Nephron progenitor cell (in vitro differentiated cells): ENCODE measurements at places on chromosomes 7 and 10.
A peak's percentile ranks its signal among the peaks of the same experiment; 100 is the strongest.

DNA sequence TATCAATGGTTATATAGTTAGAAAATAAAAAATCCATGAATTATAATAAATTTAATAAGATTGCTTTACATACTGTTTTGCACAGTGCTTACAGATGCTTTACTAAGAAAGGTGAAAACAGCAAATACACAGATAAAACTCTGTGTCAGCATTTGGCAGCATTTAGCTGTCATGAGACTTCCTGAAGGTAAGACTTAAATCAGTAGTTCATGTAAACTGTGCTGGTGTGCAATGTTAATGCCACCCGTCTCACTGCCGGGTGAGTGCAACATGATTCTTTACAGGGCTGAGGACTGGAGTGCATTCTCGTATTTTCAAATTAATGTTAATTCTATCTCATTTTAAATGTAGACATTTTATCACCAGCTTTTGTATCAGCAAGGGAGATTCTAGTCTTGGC, 326.2 kb upstream of the POT1 start:
- peaks cover 2% of the 10 kb centered on the region for H3K27me3 ChIP-seq
- H3K36me3 ChIP-seq: no peaks in the 10 kb centered on the region
- no peak for DNase-seq
- no peak overlapping the region for H3K4me3 ChIP-seq

- H3K27me3 ChIP-seq: no peaks in the 10 kb centered on the region
- H3K36me3 ChIP-seq: peaks cover 5% of the 10 kb centered on the region
- DNase-seq: no peak
Observed at GRCh38 chr10:77873536-77874380, 52.8 kb downstream of the DLG5 start.

DNA sequence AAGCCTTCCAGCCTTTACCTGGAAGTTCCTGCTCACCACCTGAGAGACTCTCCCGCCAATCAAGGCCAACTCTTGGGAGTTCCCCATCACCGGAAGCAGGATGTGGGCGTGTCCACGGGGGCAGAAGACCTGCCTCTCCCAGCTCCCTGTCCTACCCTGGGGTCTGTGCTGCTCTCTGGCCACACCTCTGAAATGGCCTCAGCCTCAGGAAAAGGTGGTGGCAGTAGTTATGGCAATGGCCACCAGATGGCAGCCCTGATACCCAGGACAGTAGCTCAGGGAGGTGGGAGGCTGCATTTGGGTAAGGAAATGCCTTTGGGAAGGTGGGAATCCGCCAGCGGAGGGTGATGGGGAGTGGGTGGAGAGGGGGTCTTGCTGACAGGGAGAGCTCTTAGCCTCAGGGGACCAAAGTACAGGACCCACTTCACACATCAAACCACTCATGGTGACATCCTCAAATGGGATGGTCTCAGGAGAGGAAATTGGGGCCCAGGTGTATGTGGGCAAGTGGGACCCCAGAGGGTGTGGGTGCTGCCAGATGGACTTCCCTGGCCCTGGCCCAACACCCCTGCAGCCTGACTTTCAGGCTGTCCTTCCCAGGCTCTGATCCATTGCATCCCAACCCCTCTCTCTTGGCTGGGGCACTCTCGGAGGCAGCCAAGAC, 33.9 kb downstream of the KAZALD1 start:
- H3K36me3 ChIP-seq: no peaks in the 10 kb centered on the region
- peak; percentile 84 for DNase-seq
- no peak overlapping the region for H3K27ac ChIP-seq
- peaks cover 94% of the 10 kb centered on the region for H3K27me3 ChIP-seq
- H3K4me1 ChIP-seq: peaks cover 39% of the 10 kb centered on the region

GRCh38 chr7:22945584-22945983, 68.3 kb downstream of the HYCC1 start:
- peaks cover 10% of the 10 kb centered on the region for H3K36me3 ChIP-seq
- H3K27ac ChIP-seq: no peak overlapping the region

DNA sequence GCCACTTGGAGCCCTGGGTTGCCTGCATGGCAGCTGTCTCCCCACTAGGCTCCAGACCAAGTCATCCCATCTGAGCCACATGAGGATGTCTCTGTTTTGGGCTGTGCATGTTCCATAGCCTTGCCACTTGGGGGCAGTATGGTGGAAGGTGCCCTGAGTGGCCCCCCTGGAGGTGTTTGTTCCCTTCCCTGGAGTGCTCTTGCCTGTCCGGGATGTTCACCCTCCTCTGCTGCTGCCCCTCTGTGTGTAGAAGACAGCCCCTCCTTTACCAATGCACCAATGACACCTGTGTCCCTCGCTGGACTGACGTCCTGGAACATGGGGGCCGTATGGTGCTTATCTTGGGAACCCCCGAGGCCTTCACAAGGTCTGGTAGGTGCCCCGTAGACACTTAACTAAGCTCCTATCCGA, 100.2 kb downstream of the ACTR3B start:
- H3K4me1 ChIP-seq: peaks cover 20% of the 10 kb centered on the region
- H3K4me3 ChIP-seq: no peak overlapping the region
- H3K36me3 ChIP-seq: peaks cover 32% of the 10 kb centered on the region
- H3K27ac ChIP-seq: no peak overlapping the region
- no peak for DNase-seq
- H3K27me3 ChIP-seq: no peaks in the 10 kb centered on the region

DNA sequence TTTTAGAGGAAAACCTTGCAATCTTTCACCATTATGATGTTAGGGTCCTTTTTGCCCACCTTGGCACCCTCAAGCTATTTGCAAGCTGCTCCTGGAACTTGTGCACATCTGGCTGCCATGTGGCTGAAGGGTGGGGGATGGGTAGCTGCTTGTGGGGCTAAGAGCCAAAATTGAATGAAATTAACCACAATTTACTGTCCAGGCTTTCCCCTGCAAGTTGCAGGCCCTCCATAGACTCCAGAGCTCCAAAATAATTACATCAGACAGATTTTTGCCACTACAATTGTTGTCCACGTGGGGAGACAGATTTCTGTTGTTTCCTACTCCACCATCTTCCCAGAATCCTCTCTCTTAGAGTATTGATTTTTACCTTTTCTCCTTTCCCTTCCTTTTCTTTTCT, 19.1 kb downstream of the PI4K2A start:
- peaks cover 73% of the 10 kb centered on the region for H3K36me3 ChIP-seq
- H3K27ac ChIP-seq: no peak overlapping the region
- no peak for DNase-seq

GRCh38 chr7:101953248-101953819, 135.9 kb downstream of the CUX1 start:
- H3K4me3 ChIP-seq: no peak overlapping the region
- peaks cover 51% of the 10 kb centered on the region for H3K4me1 ChIP-seq
- peaks cover 31% of the 10 kb centered on the region for H3K36me3 ChIP-seq
- peak overlapping the region; percentile 81 for H3K27ac ChIP-seq

DNA sequence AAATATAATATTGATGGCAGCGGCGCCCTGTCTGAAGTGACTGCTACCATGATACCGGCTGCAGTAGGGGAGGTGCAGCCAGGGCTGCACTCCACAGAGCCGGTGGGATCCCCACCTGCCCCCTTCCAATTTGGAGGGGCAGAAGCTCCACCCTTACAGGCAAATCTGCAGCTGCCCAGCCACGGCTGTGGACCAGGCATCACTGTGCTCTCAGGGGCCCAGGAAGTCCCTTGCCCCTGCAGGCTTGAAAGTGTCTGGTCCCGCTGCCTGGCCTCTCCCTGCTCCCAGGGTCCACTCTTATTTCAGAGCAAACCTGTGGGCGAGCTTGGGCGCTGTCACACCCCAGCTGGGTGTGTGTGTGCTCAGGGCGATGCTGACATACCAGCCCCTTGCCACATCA, 172.7 kb upstream of the SMIM30 start:
- no peak for DNase-seq
- H3K4me1 ChIP-seq: peaks cover 5% of the 10 kb centered on the region
- H3K36me3 ChIP-seq: no peaks in the 10 kb centered on the region

GRCh38 chr7:106866298-106867281, 1.5 kb downstream of the PIK3CG start:
- no peaks in the 10 kb centered on the region for H3K4me1 ChIP-seq
- peaks cover 3% of the 10 kb centered on the region for H3K27me3 ChIP-seq
- no peak overlapping the region for H3K27ac ChIP-seq
- no peaks in the 10 kb centered on the region for H3K36me3 ChIP-seq
- H3K4me3 ChIP-seq: no peak overlapping the region

GRCh38 chr7:102182016-102182415, 104.7 kb upstream of the SH2B2 start:
- peaks cover 5% of the 10 kb centered on the region for H3K27me3 ChIP-seq
- H3K4me3 ChIP-seq: no peak overlapping the region
- peak overlapping the region; percentile 43 for H3K27ac ChIP-seq
- peaks cover 7% of the 10 kb centered on the region for H3K4me1 ChIP-seq
- peaks cover 77% of the 10 kb centered on the region for H3K36me3 ChIP-seq

DNA sequence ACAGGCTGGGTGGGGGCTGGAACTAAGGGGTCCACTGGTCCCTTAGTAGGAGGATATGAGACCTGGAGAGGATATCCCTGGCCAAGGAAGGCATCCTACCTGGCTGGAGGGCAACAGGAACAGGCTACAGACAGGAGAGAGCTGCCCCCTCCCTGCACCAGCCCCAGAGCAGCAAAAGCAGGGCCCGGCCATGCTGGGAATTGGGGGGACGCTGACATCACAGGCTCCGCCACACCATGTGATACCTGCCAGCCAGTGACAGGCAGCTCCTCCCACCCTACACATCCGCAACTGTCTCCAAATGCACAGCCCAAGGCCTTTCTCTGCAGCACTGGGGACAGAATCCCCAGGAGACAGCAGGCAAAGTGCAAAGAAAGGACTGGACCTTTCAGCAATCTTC, 100.0 kb downstream of the EBF3 start:
- peaks cover 4% of the 10 kb centered on the region for H3K27me3 ChIP-seq
- H3K4me1 ChIP-seq: peaks cover 58% of the 10 kb centered on the region
- H3K27ac ChIP-seq: no peak overlapping the region
- H3K36me3 ChIP-seq: peaks cover 50% of the 10 kb centered on the region
- no peak overlapping the region for H3K4me3 ChIP-seq

DNA sequence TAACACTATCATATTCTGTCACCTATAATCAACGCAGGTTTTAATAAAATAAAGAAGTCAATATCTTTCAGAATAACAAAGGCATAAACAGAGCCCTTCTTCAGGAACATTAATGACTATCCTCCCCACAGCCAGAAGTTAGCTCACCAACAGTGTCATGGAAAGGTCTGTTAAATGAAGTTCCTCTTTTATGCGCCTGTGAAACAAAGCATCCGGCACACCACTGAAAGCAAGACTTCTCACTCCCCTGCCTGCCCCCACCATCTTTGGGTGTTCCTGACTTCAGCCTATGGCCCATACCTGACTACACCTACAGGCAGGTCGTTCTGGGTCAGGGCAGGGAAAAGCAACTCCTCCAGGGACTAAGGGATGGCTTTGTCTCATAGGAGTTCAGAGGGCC, 205.4 kb downstream of the FANK1 start:
- no peak overlapping the region for H3K27ac ChIP-seq
- no peaks in the 10 kb centered on the region for H3K4me1 ChIP-seq
- DNase-seq: no peak
- H3K36me3 ChIP-seq: no peaks in the 10 kb centered on the region
- H3K27me3 ChIP-seq: peaks cover 15% of the 10 kb centered on the region

- H3K4me1 ChIP-seq: peaks cover 34% of the 10 kb centered on the region
- H3K27me3 ChIP-seq: peaks cover 4% of the 10 kb centered on the region
- peak overlapping the region; percentile 94 for H3K27ac ChIP-seq
- DNase-seq: no peak
Observed at GRCh38 chr7:129958643-129959470, 6.1 kb upstream of the UBE2H start.
